ENCODE measurements at places on chromosomes 4 and X.

DNA sequence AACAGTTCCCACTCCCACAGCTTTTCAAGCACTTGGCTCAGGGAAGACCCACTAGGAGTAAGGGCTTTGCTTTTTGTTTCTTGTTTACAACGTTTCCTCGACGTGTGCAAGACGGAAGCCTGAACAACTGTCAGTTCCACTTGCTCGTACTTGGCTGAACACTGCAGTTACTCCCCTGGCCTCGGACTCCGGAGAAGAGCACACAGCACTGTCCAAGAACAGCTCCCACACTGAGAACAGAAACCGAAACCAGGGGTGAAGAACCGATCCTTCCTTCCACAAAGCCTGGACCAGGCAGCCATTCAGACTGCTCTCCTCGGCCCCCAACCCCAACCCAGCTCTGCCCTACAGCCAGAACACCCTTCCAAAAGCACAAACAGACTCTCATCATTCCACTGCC lies 25.5 kb downstream of the IRF2 start:
- DNase-seq, result no peak

DNA sequence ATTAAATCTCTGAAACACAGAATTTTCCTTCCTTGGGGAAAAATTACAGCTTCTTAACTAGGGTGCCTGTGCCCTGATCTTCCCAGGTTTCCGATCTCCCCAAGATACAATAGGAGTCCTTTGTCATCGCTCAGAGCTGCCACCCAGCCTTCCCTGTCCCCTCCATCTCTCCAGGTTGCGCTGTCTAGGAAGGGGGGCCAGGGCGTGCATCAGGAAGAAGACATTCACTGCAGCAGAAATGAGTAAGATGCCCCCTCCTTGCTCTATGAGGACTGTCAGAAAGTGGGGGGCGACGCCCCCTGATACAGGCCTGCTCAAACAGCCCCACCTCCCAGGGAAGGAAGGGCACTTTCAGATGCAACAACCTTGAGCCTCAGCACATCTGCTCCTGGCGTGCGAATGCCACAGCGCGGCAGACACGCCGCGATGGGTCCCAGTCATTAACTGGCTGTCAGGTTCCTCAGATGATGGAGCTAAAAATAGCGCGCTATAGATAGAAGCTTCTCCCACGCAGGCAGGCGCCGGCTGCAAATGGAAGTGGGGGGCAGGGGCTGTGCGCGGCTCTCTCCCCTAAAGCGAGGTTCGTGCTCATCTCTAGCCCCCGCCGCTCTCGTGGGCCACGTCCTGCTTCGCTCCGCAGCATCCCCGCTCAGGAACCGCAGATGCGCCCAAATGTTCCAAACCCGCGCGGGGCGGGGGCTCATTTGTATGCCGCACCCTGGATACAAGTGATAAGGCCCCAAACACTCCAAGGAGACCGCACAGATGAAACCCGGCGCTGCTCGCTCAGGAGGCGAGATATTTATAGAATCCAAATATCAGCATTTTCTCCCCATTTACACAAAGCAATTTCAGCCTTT lies 57.6 kb upstream of the LGI2 start:
- no peak for DNase-seq

GRCh38 chrX:135432881-135433521 lies 11.3 kb downstream of the SMIM10L2A start:
- DNase-seq, result no peak

DNA sequence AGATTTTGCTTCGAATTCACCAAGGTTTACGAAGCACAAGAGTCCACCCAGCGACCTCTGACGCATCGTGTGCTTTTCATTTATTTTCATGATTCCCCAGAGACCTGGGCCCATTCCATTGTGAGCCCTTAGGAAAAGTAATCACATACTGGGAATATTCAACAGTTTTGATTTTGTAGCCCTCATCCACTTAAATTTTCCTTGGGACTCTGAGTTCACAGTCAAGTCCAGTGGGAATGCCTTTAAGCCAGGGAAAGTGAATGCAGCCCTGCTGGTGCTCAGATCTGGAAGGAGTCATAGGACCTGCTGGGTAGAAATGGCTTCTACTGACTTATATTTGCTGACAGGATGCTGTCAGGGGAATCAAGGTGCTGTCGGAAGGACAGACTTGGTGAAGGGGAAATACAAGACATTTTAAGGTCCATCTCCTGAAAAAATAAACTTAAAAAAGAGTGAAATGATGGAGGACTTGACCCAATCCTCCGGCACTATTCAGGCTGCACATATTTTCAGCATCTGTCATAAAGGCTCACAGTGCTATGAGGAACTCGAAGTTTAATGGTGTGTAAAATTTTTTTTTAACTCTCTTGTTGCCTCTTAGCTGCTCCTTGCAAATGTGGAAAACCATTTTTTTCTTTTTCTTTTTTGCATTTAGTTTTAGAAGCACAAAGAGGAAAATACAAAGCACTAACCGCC lies 204.9 kb downstream of the MID1 start:
- no peak for DNase-seq

DNA sequence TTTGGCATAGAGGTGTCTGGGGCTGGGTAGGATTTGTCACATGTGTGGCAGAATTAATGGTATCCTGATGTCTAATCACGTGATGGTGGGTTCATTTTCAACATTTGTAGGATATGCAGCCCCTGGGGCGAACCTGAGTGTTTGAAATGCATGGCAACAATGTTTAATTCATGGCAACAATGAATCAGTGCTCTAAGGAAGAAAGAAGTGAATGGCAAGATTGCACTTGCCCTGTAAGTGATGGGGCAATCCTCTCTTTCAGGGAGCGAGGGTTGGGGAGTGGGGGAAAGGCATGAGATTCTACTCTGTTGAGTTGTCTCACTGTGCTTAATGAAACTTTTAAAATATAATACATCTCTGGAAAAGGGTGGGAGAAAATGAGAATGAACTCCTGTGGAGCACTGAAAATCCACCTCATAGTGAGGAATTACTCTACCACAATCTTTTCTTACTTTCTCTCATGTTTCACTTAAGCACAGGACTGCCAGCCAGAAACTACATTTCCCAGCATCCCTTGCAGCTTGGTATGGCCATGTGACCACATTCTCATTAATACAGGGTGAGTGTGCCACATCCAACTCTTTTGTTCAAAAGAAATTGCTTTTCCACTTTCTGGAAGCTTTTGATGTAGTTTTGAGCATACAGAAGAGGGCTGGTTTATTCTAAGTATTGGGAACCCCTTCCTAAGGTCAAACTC lies 64.0 kb upstream of the PGM2 start:
- DNase-seq, result no peak

GRCh38 chr4:120765260-120765680 lies 157.3 kb downstream of the PRDM5 start:
- DNase-seq, result no peak

GRCh38 chr4:163895378-163896005 lies 401.0 kb downstream of the TMA16 start:
- peak; percentile 77 for DNase-seq

GRCh38 chrX:8960957-8961468 lies 72.9 kb downstream of the FAM9B start:
- DNase-seq, result peak; percentile 1

DNA sequence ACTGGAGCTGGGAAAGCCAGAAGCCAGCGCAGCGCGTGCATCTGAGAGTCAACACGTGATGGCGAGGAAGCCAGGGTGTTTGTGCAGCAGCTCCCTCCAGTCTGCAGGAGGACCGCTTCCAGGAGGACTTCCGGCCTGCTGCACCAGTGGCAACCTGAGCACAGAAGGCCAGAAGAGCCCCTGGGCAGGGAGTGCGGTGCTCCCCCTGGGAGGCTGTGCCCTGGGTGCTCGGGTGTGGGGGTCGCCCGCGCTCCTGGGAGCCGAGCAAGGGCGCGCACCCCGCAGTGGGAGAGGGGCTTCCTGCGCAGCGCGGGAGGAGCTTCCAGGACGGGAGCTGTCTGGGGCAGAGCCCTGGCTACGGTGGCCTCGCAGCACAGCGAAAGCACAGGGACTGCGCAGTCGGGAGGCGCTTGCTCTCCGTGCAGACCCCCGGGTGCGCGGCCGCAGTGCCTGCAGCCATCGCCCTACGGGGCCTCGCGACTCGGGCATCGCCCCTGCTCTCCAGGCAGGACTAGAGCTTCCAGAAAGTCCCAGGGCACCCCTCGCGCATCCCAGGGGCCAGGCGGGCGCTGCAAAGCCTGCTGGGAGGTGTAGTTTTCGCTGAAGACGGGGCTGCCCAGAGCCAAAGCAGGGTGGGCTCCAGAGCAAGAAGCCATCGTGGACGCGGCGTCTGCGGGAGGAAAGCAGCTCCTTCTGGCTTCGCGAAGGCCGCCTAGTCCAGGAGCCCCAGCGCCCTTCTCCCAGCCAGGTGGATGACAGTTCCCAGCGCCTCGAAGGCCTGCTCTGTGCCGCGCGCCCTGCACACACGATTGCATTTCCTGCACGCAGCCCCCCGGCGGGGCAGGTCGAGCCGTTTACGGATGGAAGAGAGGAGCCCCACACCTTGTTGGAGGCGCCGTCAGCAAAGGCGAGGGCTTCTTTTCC lies 24.1 kb upstream of the WFS1 start:
- DNase-seq, result peak; percentile 39

DNA sequence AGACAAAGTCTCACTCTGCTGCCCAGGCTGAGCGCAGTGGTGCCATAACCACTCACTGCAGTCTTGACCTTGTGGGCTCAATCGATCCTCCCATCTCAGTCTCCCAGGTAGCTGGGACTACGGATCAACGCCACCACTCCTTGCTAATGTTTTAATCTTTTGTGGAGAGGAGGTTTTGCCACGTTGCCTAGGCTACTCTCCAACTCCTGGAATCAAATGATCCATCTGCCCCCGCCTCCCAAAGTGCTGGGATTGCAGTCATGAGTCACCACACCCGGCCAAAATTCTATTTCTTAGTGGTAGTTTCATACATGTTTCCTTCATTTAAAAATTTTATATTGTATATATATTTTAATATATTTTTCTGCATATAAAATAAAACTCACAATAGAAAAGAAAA lies 125.8 kb upstream of the CLNK start:
- no peak for DNase-seq

All from CD8-positive, alpha-beta T cell (primary cell).